PC-3 (cell line): ENCODE measurements at places on chromosomes 6 and 20.
A peak's percentile ranks its signal among the peaks of the same experiment; 100 is the strongest.

DNA sequence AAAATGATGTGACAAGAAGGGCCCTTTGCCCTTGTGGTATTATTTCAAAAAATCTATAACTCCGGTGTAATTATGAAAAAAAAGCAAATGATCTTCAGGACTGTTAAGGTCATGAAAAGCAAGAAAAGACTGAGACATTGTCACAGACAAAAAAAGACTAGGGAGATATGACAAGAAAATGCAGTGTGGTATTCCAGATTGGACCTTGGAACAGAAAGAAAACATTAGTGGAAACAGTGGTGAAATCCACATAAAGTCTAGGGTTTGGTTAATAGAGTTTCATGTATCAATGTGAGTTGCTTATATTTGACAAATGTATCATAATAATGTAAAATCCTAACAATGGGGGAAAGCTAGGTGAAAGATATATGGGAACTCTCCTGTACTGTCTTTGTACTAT lies 26.8 kb upstream of the SLC17A3 start:
- DNase-seq, result no peak

DNA sequence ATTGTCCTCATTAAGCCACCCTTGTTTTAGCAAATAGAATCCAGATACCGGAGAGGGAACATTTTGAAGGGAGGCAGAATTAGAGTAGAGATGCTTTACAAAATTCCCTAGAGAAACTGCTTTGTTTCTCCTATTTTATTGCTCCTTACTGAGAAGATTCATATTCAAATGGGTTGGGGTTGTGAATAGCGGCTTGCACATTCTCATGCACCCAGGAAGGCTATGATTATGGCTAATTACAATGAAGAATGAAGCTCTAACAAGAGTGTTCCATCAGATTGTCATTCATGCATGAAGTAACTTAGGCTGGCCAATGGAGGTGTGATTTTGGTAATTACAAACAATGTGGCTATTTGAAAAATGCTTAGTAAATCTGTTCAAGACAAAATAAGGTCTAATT lies 129.6 kb downstream of the PACRG start:
- no peak for DNase-seq

DNA sequence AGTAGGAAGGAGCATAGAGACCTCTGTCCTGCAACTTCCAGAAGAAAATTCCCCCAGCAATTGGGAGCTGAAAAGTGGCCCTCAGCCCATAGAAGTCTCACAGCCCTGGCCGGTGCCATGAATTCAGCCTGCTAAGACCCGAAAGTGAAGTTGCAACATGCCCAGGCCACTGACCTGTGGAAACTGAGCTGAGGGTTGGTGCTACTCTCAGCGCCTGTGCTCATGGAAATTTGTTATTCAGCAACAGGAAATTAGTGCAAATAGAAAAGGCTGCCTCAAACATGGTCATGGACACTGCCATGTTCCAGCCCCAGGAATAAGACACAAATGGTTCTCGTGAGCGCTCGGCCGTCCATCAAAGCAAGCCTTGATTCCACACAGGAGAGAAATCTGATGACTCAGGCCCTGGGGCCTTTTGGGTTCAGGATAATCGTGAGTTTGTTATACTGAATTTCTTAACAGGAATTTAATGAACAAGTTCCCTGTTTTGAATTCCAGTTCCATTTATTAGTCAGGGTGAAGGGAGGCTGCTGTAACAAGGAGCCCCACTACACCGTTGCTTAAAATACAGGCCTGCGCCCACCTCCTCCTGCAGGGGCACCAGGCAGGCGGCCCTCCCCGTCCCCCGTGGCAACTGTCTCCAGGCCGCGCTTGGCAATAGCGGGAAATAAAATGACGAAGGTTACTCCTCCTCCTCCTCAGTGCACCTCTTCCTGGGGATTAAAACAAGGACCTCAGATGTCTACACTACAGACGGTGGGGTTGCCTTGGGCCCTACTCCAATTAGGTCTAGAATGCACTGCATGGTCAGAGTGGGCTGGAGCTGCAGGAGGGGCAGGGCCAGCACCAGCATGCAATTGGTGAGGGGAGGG lies 152.9 kb downstream of the ERMARD start:
- DNase-seq, result no peak

- peak; percentile 63 for DNase-seq
Measured at GRCh38 chr6:10256113-10256690, 158.7 kb downstream of the TFAP2A start.
